T-helper 17 cell (primary cell): ENCODE measurements at places on chromosomes 1 and 21.
A peak's percentile ranks its signal among the peaks of the same experiment; 100 is the strongest.

GRCh38 chr1:10768552-10768951 is 27.9 kb downstream of the CASZ1 start:
- no peaks in the 10 kb centered on the region for H3K4me1 ChIP-seq
- no peak for DNase-seq
- no peaks in the 10 kb centered on the region for H3K36me3 ChIP-seq

- H3K27ac ChIP-seq, result no peak overlapping the region
- no peak overlapping the region for H3K4me3 ChIP-seq
- no peak for DNase-seq
- peaks cover 7% of the 10 kb centered on the region for H3K4me1 ChIP-seq
Observed at GRCh38 chr1:237045278-237046016, 3.5 kb downstream of the RYR2 start.

DNA sequence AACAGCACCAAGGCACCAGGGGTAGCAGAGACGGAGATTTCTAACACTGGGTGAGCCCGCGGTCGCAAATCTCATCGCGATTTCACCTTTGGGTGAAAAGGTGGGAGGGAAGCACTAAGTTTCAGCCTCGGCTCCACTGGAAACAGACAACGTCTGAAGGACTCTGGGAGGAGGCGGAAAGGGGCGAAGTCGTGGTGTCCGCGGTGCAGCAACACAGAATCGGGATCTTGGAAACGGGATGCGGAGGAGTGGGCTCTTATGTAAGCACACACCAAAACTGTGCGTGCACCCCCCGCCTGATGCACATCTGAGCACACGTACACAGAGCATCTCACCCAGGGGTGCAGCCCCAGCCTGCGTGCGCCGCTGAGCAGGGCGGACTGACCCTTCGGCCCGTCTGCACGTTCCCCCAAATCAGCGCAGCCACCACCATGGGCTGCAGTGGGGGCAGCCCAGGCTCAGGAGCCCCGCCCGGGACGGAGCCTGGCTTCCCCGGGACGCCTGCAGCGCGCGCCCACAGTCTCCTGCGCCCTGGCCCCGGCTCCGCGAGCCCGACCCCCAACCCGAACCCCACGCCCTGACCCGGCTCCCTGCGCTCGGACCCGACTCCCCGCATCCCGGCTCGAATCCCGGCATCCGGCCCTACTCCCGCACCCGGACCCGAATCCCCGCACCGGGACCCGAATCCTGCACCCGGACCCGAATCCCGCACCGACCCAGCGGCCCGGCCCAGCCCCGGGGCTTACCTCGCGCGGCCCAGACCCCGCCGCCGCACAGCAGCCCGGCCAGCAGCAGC is 670 bp downstream of the CLSTN1 start:
- no peaks in the 10 kb centered on the region for H3K36me3 ChIP-seq
- no peaks in the 10 kb centered on the region for H3K27me3 ChIP-seq
- peak overlapping the region; percentile 53 for H3K27ac ChIP-seq
- no peak for DNase-seq
- H3K4me1 ChIP-seq, result peaks cover 28% of the 10 kb centered on the region

DNA sequence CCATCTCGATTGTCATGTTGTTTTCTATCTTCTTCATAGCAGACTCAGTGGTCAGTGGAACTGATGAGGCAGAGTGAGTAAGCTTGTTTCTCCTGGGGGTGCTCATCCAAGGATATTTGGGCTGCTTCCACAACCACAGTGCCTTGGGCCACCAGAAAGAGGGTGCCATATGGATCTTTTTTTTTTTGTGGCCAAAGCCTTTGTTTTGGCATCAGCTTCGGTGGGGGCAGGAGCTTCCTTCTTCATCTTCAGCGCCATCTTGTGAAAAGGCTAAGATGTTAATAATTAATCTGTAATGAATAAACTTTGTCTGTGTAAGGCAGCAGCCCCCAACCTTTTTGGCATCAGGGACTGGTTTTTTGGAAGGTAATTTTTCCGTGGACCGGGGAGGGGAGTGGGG is 6.6 kb upstream of the PLPP3 start:
- peaks cover 9% of the 10 kb centered on the region for H3K27me3 ChIP-seq
- no peaks in the 10 kb centered on the region for H3K4me1 ChIP-seq
- no peak overlapping the region for H3K4me3 ChIP-seq
- no peaks in the 10 kb centered on the region for H3K36me3 ChIP-seq
- DNase-seq, result no peak
- H3K27ac ChIP-seq, result no peak overlapping the region

DNA sequence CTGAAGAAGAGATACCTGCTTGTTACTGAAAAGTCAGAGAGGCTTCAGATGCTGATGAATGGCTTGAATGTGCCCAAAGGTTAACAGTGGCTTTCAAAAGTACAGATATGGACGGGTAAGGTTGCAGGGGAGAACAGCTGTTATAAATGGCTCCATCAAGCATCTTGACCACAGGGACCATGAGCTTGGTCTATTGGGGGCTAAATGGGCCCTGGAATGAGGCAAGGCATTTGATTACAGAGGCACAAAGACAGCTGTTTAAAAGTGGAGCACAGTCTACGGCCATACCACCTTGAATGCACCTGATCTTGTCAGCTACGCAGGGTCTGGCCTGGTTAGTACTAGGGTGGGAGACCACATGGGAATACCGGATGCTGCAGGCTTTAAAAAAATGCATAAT is 48.3 kb downstream of the C1orf198 start:
- DNase-seq, result no peak
- H3K4me1 ChIP-seq, result peaks cover 4% of the 10 kb centered on the region
- H3K36me3 ChIP-seq, result peaks cover 4% of the 10 kb centered on the region
- H3K4me3 ChIP-seq, result no peak overlapping the region
- H3K27ac ChIP-seq, result no peak overlapping the region
- H3K27me3 ChIP-seq, result peaks cover 42% of the 10 kb centered on the region

DNA sequence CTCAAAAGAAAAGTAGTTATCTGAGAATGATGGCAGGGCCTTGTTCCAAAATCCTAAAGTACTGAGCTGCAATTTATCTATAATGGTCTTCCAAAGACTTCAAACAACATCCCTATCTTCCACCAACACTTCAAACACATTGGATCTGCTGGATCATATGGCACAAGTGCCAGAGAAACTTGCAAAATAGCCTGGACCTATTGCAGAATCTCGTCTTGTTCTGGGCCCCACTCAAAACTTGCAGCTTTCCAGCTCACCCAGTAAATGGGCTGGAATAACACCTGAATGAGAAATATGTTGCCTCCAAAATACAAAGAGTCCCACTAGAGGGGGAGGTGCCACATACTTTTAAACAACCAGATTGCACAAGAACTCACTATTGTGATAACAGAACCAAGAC is 44.0 kb upstream of the PKN2 start:
- H3K27me3 ChIP-seq, result peaks cover 21% of the 10 kb centered on the region
- no peak overlapping the region for H3K27ac ChIP-seq
- no peak overlapping the region for H3K4me3 ChIP-seq
- DNase-seq, result no peak
- no peaks in the 10 kb centered on the region for H3K4me1 ChIP-seq
- no peaks in the 10 kb centered on the region for H3K36me3 ChIP-seq

- no peak overlapping the region for H3K4me3 ChIP-seq
- H3K27ac ChIP-seq, result no peak overlapping the region
- no peaks in the 10 kb centered on the region for H3K4me1 ChIP-seq
- H3K27me3 ChIP-seq, result no peaks in the 10 kb centered on the region
- no peak for DNase-seq
Observed at GRCh38 chr1:190949939-190950338, 472.3 kb upstream of the BRINP3 start.

DNA sequence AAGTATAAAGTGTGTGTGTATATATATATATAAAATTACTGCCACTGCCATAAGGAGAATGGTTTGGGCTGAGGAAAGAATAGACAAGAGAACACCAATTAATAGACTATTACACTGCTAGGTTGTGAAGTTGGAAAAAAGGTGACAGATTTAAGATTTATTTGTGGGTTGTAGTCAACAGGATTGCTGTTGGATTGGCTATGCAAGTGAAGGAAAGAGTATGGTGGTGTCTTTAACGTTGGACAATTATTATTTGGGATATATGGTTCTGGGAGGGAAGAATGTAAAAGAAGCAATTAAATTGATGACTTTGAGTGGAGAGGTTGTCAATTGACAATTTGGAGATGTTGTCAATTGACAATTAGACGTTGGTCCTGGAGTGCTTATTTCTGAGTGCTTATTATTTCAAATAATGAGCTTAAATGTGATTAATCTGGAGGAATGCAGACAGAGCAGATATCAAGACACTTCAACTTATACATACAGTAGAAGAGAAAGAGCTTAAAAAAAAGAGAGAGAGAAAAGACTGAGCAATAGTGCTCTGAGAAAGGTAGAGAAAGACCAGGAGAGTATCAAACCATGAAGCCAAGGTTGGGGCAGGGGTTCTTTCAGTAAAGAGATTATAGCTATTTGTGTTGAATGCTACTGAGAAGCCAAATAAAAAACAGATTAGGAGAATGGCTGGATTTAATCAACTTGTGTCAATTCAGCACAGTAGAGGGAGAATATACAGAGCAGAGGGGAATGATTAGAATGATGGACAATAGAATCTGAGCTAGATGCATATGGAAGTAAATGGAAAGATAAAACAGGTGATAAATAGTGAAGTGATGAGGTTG is 9.7 kb downstream of the PTGS2 start:
- no peaks in the 10 kb centered on the region for H3K36me3 ChIP-seq
- H3K4me1 ChIP-seq, result no peaks in the 10 kb centered on the region
- H3K4me3 ChIP-seq, result no peak overlapping the region
- DNase-seq, result no peak
- no peaks in the 10 kb centered on the region for H3K27me3 ChIP-seq
- no peak overlapping the region for H3K27ac ChIP-seq

DNA sequence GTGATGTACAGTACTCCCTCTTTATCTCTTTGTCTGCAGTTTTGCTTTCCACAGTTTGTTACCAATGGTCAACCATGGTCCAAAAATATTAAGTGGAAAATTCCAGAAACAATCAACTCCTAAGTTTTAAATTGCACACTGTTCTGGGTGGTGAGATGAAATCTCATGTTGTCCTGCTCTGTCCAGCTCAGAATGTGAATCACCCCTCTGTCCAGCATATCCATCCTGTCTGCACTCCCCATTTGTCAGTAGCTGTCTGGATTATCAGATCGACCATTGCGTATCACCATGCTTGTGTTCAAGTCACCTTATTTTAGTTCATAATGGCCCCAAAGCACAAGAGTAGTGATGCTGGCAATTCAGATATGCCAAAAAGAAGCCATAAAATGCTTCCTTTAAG is 118.2 kb upstream of the PDE4B start:
- H3K36me3 ChIP-seq, result no peaks in the 10 kb centered on the region
- no peaks in the 10 kb centered on the region for H3K4me1 ChIP-seq
- H3K4me3 ChIP-seq, result no peak overlapping the region
- no peak for DNase-seq
- peaks cover 6% of the 10 kb centered on the region for H3K27me3 ChIP-seq

- peaks cover 2% of the 10 kb centered on the region for H3K4me1 ChIP-seq
- H3K36me3 ChIP-seq, result peaks cover 3% of the 10 kb centered on the region
- no peaks in the 10 kb centered on the region for H3K27me3 ChIP-seq
- DNase-seq, result no peak
Observed at GRCh38 chr1:13818926-13819325, 118.9 kb downstream of the PRDM2 start.

GRCh38 chr1:204094856-204095634 is 22.1 kb downstream of the SOX13 start:
- H3K4me1 ChIP-seq, result peaks cover 13% of the 10 kb centered on the region
- H3K4me3 ChIP-seq, result no peak overlapping the region
- no peak overlapping the region for H3K27ac ChIP-seq
- no peak for DNase-seq
- H3K27me3 ChIP-seq, result peaks cover 13% of the 10 kb centered on the region

DNA sequence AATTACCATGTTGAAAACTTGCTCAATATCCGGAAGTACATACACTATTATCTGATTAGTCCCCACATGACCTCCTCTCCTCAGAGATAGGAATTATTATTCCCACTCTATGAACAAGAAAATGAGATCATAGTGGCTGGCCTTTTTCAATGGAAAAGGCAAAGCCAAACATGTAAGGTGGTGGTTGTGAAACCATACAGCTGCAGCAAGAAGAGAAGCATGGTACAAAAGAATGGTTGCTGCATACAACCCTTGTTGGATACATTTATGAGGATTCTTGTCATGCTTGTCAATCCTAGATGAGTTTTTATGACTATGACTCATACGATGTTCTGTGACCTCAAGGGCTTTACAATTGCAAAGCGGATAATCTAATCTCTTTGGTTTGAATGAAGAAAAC is 514.7 kb downstream of the PLPP3 start:
- H3K27me3 ChIP-seq, result no peaks in the 10 kb centered on the region
- no peaks in the 10 kb centered on the region for H3K36me3 ChIP-seq
- no peak overlapping the region for H3K27ac ChIP-seq
- no peaks in the 10 kb centered on the region for H3K4me1 ChIP-seq
- no peak for DNase-seq
- H3K4me3 ChIP-seq, result no peak overlapping the region

DNA sequence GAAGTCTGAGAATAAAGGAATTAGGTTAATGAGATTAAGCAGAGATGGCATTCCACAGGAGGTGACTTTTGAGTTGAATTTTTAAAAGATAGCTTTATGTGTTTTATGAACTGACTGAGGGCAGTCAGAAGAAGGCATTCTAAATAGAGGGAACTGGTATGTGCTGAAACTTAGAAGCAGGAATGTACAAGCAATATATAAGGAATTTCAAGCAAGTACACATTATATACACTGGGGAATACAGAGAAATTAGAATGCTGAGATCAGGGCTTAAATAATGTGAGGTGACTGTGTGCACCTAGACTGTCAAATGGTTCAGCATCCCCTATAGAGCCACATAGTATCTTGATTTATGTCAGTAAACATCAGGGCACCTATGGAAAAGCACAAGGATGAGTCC is 19.3 kb downstream of the WNT2B start:
- H3K27me3 ChIP-seq, result no peaks in the 10 kb centered on the region
- peaks cover 6% of the 10 kb centered on the region for H3K36me3 ChIP-seq
- H3K4me3 ChIP-seq, result no peak overlapping the region
- no peak for DNase-seq
- H3K4me1 ChIP-seq, result peaks cover 3% of the 10 kb centered on the region

- no peaks in the 10 kb centered on the region for H3K4me1 ChIP-seq
- DNase-seq, result no peak
- peaks cover 24% of the 10 kb centered on the region for H3K27me3 ChIP-seq
- H3K4me3 ChIP-seq, result no peak overlapping the region
Observed at GRCh38 chr1:94191216-94191615, 46.2 kb downstream of the ARHGAP29 start.

DNA sequence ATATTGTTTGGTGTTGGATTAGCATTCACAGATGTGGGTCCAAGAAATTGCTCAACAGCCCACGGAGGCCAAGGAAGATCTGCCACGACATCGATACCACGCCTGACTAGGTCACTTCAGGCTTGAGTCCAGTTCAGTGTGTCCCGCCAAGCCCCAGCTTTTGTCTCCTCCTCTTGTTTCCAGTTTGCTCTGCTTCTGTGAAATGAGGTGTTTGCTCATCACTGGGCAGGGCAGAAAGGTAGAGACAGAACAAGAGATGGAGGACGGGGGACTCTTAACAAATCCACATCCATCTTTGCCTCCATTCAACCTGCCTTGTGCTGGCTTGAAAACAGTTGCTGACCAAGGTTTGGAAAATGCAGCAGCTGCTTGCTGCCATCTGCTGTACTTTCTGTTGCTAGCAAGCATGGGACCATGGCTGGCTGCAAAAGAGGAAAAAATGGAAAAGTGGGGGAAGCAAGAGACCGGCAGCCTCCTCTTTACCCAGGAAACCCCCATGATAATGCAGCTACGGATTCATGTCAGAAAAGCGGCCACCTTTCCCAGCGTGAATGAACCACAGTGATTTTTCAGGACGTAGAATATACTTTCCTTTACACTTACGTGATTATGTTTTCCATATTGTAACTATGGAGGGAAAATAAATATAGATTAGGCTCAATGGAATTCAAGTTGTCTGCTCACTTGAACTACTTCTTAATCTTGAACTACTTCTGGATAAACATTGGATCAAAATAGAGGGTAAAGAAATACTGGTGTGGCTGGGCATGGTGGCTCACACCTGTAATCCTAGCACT is 80.2 kb upstream of the GREM2 start:
- H3K27ac ChIP-seq, result no peak overlapping the region
- no peak overlapping the region for H3K4me3 ChIP-seq
- H3K36me3 ChIP-seq, result peaks cover 2% of the 10 kb centered on the region
- H3K27me3 ChIP-seq, result peaks cover 18% of the 10 kb centered on the region
- peaks cover 10% of the 10 kb centered on the region for H3K4me1 ChIP-seq
